Stimulated activated CD4-positive, alpha-beta T cell treated with anti-CD3 and anti-CD28 coated beads, Interleukin-12 subunit alpha, Interleukin-12 subunit beta, amount 100 ng/mL, for 24 hours (primary cell): ENCODE measurements at places on chromosomes 4 and X.

- DNase-seq = no peak
Measured at GRCh38 chrX:21375708-21376009, 1.4 kb downstream of the CNKSR2 start.

- peak; percentile 70 for DNase-seq
Measured at GRCh38 chrX:153763989-153764755, at the start of gene PLXNB3. Gene PLXNB3, plus strand, starts transcription at chrX:153764249. Its CDS starts 1,287 bp downstream, at chrX:153765536.

DNA sequence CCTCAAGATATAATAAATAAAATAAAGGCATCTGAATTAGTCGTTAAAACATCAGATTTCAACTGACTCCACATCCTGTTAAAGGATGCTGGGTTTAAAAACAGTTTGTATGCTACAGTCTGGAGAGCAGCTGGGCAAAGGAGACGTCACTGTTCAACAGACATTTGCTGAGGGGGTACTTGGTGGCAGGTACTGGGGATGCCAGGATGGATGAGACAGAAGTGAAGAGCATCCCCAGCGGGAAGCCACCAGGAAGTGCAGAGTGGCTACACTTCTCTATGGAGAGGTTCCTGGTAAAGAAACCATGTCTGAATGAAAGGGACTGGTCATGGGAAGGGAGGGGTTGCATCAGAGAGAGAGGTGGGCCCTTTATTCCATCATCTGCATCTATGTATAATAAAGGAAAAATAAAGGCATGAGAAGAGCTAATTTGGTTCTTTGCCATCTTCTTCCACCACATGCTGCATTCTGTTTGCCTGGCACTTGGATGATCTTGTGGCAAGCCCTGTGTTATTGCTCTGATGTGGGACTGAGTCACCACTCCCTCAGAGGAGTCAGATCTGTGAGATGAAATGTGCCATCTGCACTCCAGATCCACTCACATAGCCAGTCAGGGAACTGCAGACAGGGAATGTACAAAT, 145.0 kb downstream of the SOWAHB start:
- DNase-seq = no peak

GRCh38 chrX:2589186-2590020, 88.6 kb upstream of the DHRSX start:
- DNase-seq = no peak

DNA sequence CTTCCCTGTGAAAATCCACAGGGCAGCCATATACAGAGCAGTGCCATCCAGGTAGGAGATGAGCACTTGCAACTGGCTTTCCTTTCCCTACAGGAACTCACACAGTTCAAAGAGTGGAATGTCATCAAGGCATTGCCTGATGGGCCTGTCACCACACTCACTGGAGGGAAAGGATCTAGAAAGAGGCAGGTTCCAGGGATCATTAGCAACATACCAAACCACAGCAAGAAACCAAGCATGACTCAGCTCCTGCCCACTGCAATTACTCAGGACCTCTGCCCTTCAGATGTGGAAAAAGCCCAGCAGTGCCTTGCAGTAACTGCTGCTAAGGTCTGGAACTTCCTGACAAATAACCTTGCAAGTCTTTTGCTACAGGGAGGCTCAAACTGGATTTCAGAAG, 101.2 kb downstream of the ZNF674 start:
- no peak for DNase-seq

DNA sequence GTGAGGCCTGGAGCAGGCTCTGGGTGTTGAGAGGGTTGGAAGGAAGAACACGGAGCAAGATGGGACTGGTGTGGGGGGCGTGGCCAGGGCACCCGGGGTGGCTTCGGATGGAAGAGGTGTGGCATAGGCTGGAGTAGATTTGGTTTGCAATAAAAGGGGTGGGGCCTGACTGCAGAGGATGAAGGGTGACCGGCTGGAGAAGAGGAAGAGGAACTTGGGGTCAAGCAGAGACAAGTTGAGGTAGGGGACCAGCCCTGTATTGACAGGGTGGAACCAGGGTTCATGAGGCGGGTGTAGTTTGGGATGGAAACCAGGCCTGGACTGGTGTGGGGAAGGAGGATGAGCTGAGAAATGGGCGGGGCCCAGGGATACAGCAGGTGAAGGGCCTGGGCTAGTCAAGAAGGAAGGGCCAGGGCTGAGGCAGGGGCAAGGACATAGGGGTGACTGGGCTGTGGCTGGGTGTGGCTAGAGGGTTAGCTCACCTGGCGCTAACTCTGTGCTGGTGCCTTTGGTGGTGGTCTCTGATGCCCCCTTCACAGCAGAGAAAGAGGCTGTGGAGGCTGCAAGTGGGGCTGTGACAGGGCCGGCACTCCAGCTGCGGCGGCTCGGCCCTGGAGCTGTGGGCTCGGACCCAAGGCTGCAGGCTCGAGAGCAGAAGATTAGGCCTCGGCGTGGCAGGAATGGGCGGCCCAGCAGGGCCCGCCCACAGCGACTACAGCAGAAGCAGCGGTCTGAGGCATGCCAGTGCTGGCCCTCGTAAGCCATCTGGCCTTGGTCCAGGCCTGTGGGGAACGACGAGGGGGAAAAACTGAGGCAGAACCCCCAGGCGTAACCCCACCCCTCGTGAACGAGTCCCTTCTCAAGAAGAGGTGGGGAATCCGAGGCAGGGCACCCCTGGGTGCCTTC, 5.0 kb downstream of the PLP2 start:
- DNase-seq = no peak

- DNase-seq = no peak
Measured at GRCh38 chr4:25811374-25811690, 51.5 kb downstream of the SEL1L3 start.

DNA sequence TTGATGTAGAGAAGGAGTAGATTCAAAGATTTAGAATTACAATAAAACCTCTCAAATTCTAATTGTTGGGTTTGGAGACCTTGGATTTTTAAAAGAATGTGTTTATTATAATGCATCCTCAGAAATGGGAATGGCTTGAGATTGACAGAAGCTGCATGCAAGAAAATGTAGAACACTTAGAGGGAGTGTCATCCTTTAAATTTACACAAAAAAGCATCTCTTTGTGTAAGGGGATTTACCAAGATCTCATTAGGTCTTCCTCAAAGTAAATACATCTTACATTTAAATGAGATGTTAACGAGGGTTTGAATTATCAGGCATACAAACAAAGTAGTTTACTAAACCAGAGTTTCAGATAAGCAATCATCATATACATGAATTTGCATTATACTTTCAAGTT, 615.0 kb downstream of the FAM133A start:
- no peak for DNase-seq

DNA sequence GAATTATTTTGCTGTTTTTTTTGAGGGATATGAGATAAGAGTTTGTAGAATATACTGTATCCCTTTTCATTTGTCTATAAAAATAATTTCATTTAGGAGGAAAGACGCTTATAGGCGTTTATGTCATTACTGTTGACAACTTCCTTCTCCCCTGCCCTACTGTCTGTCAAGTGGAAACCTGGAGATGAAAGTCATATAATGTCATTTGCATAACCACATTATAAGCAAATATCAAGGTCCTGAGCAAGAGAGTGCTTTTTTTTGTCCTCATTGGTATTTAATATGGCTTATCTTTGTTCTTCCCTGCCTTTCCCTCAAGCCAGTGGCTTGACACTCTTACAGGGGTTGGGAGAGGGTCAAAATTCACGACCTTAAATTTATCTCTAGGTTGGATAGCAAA, 55.8 kb downstream of the LRP2BP start:
- no peak for DNase-seq

DNA sequence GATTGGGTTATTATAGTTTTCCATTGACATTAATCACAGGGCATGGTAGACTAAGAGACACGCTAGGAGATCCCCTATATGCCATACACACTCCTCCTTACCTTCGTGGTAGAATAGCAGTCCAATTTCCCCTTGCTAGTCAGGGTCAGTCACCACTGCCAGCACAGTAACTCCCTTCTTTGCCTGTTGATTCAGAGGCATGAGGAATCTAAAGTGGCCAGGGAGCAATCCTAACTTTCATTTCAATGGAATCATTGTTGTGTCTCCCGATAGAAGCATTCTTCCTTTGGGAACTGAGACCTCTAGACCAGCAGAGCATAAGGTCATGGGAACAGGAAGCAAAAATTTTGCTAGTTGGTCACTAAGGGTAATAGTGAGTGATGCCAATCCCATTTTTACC, 51.1 kb downstream of the COL25A1 start:
- no peak for DNase-seq

- DNase-seq = no peak
Measured at GRCh38 chr4:183493246-183493645, 11.6 kb upstream of the ING2 start.

DNA sequence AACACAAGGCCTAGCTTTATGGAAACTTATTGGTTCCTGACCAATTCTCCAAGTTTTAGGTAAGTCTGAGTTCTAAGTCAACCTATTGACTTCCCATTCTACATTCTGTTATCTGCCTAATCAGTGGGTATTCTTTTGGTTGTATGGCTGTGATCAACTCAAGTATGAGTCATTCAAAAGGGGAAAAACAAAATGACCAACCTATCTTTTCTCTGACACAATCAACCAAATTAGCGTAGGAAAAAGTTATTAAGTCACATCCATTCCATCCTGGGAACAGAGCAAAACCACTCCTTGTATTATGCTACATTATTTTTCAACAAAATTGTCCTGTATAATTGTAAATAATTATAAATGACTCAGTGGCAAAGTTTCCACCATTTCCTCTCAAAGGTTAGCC, 136.2 kb downstream of the SHROOM4 start:
- DNase-seq = no peak

- DNase-seq = no peak
Measured at GRCh38 chr4:175823015-175823742, 11.1 kb upstream of the GPM6A start.

DNA sequence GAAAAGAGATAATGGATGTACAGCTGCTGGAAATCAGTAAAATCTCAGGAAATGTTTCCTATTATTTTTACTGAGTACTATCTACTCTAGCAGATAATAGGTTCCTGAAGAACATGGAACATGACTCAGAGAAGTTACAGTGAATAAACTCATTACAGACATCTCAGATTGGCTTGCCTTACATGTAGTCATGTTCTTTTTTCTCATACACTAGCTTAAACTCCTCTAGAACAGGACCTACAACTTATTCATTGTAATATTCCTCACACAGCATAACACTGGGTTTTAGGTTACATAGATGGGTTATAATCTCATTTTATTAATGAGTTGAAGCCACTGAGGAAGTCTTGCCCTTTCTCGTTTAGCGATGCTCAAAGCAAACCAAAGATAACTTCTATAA, 86.9 kb upstream of the BMP2K start:
- DNase-seq = no peak
